Mesenteric fat pad (tissue), 1 donor: ENCODE measurements at places on chromosomes 1 and 21. TPM values are rescaled to one million over a fixed set of nuclear protein-coding genes. Genes with fewer than 3 reads are reported as not detected.
A peak's percentile ranks its signal among the peaks of the same experiment; 100 is the strongest.

GRCh38 chr1:110087812-110088738, 17.6 kb upstream of the ALX3 start:
- DNase-seq, result no peak

DNA sequence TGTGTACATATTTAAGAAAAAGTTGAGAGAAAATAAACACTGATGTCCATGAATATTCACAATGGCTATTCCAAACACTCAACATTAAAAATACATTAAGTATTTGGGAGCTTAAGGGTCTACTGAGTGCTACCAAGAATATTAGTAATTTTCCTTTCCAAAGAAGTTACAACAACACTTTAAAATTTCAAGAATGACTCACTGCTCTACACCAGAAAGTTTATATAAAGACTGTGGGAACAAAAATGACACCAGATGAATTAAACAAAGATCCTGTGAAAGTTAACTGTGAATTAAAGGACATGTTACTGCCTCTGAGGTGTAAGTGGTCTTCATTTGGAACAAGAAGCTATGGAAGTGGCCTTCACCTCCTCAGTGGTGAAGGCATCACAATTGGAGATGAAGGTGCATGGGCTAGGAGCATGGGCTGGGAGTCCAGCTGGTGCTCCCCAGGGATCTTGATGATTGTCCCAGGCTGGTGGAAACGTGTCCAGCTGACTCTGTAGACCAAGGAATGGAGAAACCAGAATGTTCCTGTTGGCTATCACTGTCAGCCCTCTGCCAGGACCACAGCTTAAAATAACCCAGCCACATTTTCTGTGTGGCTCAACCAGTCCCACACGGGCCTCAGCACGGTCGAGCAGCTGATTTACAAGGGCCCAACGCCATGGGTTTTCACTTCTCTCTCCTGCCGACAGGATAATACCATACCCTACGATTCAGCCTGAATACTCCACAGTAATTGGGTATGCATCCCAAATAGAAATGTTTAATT, 28.8 kb downstream of the TAF5L start:
- no peak for DNase-seq

DNA sequence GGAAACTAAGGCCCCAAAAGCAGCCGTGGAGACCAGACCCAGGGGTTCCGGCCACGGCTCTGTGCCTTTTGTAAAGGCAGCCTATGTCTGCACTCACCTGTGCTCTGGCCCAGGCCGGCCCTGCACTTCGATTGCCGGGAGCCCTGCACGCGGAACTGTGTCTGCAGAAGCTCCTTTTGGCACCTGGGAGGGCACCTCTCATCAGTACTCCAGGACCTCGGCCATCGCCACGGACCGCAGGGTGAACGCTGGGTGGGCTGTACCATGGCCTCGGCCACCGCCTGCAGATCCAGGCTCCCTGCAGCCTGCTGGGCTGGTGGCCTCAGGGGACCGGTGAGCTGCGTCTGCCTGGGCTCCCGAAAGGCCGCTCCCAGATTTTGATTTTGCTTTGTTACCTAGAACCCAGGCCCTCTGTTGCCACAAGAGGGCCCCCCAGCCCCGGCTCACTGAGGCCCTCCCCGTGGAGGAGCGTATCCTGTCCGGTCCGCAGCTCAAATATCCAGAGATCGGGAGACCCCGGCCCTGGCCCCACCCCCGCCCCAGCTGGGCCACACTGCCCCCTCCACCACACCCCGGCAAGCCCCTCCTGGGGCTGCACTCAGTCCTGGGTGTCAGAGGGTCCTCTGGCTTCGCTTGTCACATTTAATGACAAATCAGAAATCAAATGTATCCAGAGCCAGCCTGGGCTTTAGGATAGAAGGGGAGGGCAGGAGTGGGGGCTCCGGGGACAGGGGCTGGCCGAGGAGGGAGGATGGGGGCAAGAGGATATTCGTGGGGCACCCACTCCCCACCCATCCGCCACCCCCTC, 60.2 kb upstream of the PDE9A start:
- peak; percentile 89 for DNase-seq

DNA sequence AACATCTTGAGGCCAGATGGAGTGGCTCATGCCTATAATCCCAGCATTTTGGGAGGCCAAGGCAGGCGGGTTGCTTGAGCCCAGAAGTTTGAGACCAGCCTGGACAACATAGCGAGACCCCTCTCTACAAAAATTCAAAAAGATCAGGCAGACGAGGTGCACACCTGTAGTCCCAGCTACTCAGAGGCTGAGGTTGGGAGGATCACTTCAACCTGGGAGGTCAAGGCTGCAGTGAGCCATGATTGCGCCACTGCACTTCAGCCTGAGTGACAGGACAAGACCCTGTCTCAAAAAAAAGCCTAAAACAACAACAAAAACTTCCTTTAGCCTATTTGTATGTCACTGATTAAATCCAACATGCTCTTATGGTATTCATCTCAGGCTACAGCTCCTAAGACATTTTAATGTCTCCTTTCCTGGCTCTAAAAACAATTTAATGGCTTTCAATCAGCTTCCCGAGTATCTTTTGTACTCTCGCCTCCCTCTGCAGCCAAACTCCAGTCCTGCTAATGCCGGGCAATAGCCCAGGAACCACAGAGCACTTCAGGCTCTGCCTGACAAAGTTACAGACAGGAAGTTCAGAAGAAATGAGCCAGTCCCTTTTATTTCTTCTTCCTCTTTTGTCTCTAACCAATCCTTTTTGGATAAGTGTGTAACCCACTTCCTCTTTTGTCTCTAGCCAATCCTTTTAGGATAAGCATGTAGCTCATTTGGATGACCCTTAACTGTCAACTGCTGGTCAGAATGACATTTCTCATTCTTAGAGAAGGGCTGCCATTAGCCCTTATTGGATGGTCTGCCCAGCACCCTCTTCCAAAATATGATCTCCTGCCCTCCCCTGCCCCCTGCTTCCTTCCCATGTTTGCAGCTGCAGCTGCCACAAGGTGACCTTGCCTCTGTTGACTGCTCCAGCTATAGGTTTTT, 6.6 kb upstream of the DOP1B start:
- no peak for DNase-seq

GRCh38 chr21:26125433-26126167, 45.0 kb downstream of the APP start:
- DNase-seq, result no peak

- DNase-seq, result no peak
These were observed 589.9 kb downstream of the ADGRL2 start for GRCh38 chr1:82390627-82391026.

DNA sequence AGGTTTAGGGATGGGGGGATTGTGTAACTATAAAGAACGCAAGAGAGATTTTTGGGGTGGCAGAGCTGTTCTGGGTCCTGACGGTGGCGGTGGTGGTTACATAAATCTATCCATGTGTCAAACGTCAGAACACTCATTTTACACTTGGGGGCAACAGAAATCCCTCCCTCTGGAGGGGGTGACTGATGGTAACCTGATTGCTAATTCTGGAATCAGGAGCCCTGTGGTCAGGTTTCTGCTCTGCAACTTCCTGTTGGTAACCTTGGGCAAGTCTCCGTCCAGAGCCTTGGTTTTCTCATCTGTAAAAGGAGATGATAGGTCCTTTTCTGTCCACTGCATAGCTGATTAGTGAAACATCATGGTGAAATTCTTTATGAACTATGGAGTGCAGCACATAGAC, 40.9 kb downstream of the ALPL start:
- no peak for DNase-seq

GRCh38 chr21:44914176-44914874, 6.4 kb downstream of the ITGB2 start:
- DNase-seq, result no peak

- no peak for DNase-seq
These were observed 48.1 kb upstream of the GOLT1A start for GRCh38 chr1:204261746-204262505.

- DNase-seq, result no peak
These were observed 16.4 kb downstream of the RUNX1 start for GRCh38 chr21:35032474-35033263.

DNA sequence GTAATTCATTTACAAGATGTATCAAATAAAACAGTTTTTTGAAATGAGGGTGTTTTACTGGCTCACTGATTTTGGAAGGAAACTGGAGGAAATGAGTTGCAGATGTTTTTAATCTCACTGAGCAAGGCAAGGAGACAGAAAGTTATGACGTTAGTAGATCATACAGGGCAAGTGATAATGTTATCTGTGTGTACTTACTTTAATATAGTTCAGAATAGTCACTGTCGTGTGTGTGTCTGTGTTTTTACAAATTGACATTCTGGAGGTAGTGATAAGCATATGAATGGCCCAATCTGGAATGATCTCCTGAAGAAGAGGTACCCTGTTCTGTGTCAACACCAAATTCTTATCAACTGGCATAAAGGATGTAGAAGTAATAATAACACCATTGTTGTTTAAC, 1.9 kb upstream of the GBP4 start:
- no peak for DNase-seq

GRCh38 chr1:22738522-22738921, 27.9 kb downstream of the EPHB2 start:
- DNase-seq, result no peak

DNA sequence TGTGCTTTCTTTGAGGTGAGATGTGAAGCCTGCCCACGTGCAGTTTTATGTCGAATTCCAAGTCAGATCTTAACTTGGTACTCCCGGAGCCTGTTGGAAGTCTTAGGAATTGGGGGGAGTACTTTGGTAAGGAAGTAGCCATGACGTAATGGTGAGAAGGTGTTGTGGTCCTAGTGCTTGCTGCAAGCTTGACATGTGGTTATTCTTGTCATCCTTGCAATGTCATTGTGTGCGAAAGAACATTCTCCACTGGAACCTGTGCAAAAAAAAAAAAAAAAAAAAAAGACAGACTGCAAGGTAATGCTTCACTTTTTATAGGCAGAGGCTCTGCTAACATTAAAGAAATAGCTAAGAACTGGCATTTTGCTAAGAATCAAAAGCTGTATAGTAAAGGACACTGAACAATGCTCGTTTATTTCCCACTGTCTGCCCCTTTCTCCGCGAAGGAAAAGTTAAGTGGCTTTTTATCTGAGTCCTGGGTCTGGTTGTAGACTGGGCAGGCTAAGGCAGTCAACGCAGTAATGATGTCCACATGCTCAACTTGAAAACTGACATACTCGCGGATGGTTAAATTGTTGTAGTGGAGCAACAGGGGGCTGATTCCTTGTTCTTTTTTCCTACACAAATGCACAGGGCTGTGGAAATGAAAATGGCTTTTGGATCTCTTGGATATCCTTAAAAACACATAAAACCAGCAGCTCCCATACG, 2.1 kb downstream of the KAZN start:
- no peak for DNase-seq

GRCh38 chr1:225877580-225877979, 4.6 kb downstream of the TMEM63A start:
- DNase-seq, result no peak

- no peak for DNase-seq
These were observed 12.4 kb downstream of the ATF6 start for GRCh38 chr1:161778522-161778921.

- DNase-seq, result peak; percentile 84
These were observed 6.9 kb downstream of the TFF3 start for GRCh38 chr21:42308161-42308913.

DNA sequence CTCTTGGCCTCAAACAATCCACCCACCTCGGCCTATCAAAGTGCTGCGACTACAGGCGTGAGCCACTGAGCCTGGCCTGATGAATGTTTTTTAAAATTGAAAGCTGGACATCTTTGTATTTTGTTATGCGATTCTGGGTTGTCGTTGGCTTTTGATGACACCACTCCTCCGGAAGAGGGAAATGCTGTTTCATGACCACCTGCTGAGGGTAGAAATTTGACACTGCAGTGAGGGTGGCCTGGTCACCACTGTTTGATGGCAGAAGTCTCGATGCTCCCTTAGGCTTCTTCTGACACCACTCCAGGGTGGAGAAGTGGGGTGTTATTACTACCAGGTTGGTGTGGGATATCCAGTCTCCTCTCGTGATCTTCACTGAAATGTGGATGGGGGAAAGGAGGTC, 357.2 kb downstream of the RGS7 start:
- DNase-seq, result no peak

DNA sequence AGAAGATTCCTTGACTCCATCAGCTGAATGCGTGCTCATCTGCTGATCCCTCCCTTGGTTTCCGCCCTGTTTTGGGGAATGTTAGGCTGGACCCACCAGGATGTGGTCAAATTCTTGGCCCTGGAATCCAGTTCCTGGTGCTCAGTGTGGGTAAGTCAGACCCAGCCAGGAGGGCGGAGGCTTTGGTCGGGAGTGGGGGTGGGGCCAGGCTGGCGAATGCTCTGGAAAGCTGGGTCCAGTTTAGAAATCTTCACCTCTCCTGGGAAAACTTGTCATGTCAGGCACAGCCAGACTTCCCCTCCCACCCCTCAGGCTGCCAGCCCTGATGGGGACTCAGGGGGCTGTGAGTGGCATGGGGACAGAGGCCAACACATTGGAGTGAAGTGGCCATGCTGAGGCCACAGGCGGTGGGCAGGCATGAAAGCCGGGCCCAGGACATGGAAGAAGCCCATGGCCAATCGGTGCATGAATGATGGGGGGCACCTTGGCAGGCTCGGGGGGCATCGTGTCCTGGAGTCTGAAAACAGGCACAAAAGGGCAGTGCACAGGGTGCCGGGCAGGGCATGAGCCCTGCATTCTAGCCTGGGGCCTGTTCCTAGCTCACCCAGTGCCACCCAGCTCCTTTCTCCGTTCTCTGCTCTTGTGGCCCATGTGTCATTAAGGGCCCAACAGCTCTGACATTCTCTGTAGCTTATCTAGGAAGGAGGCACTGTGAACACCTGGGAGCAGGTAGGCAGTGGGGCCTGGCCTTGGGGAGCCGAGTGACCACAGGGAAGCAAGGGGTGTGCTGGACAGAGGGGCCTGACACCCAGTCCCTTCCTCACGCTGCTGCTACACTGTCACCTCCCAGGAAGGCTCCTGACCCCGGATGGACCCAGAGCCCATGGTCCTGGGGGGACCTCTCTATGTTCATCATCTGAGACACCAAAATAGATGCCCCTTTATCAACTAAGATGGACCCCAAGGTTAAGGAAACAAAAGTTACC, 14.6 kb upstream of the PADI1 start:
- DNase-seq, result peak; percentile 83

- peak; percentile 93 for DNase-seq
These were observed 6.7 kb upstream of the FAM167B start for GRCh38 chr1:32240140-32240951.

GRCh38 chr1:14968251-14968851, 185.2 kb upstream of the TMEM51 start:
- DNase-seq, result no peak

DNA sequence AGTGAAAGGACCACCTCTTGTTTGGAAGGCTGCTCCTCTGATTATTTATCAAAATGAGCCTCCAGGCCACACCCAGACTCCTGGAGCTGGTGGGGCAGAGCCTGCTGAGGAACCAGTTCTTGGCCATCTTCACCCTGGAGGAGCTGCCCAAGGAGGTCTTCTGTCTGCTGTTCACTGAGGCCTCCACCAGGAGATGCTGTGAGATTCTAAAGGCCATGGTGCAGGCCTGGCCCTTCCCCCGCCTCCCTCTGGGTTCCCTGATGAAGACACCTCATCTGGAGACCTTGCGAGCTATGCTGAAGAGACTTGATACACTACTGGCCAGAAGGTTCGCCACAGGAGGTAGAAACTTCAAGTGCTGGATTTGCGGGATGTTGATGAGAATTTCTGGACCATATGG, 61.7 kb upstream of the GJA8 start:
- no peak for DNase-seq

LAMC2 gene
- total RNA-seq, result 1.0 TPM

LRP8 gene
- total RNA-seq, result 9.9 TPM

LIX1L gene
- total RNA-seq, result 26.6 TPM

STXBP3 gene
- total RNA-seq, result 42.4 TPM

DNALI1 gene
- 3.1 TPM for total RNA-seq

PYHIN1 gene
- 1.4 TPM for total RNA-seq

COL24A1 gene
- 0.32 TPM for total RNA-seq

VWA1 gene
- total RNA-seq, result 41.1 TPM
